GM04504 (cell line): ENCODE measurements at places on chromosomes 11 and 22.

DNA sequence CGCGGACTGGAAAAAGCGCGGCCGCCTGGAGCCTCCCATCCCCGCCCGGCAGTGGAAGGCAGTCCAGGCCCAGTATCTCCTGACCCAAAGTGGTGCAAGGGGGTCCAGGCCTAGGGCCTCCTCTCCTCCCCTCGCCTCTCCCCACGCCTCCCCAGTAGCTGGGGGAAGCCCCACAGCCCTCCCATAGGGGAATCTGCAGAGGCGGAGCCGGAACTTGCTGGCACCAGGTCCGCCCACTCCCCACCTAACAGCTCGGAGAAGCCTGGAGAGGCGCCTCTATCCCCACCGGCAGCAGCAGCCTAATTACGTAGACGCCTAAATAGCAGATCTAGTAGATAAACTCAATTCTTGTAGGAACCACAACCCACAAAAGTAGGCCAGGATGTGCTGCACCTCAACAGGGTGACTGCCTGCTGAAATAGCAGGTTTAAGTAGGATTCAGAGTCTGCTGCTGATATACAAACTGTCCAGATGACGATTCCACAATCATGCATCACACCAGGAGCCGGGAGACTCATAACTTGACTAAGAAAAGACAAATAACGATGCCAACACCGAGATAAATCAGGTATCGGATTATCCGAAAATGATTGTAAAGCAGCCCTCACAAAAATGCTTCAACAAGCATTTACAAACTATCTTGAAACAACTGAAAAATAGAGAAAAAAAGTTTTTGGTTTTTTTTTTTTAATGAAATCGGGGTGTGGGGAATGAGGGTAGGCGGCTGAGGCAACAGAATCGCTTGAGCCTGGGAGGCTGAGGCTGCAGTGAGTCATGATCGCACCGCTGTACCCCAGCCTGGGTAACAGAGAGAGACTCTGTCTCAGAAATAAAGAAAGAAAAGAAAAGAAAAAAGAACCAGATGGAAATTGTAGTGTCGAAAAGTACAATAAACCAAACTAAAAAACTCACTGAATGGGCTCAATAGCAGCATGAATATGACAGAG, 11.4 kb upstream of the BRD1 start:
- DNase-seq, result no peak

- DNase-seq, result peak; percentile 39
These were observed 41.0 kb upstream of the EIF3D start for GRCh38 chr22:36569999-36570398.

DNA sequence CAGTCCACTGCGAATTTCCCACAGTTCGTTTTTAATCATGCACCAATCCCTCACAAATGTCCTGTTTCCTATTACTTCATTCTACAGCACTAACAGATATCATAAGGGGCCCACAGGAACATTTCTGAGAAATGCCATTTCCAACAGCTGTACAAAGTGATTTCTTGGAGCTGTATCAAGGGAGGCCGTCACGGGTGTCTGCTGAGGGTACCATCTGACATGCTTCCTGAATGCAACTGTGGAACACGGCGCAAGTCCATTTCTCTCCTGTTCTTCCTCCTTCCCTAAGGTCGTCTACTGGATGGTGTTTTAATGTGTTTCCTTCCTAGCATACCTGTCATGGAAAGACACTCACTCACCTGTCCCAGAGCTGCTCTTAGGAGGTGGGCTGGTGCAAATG, 320.7 kb downstream of the LARGE1 start:
- no peak for DNase-seq

GRCh38 chr22:47337161-47337621, 574.7 kb downstream of the TBC1D22A start:
- DNase-seq, result peak; percentile 72

- no peak for DNase-seq
These were observed 204.4 kb upstream of the SORL1-AS1 start for GRCh38 chr11:121657146-121657545.

DNA sequence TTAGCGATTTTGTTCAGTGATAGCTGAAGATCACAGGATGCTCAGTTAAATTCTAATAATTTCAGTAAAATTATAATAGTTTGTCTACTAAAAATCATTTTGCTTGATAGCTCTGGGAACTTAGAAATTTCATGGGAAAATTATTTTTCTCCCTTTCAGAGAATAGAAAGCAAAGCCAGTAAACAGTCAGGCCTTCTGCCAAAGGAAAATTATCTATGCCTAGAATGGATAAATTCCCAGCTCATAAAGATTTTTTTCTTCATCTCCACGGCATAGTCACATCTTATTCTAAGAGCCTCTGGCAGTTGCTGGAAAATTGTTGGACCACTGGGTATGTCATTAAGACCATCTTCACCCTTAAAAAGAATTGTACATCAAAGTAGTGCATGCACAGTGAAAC, 169.6 kb upstream of the ANO3 start:
- no peak for DNase-seq

DNA sequence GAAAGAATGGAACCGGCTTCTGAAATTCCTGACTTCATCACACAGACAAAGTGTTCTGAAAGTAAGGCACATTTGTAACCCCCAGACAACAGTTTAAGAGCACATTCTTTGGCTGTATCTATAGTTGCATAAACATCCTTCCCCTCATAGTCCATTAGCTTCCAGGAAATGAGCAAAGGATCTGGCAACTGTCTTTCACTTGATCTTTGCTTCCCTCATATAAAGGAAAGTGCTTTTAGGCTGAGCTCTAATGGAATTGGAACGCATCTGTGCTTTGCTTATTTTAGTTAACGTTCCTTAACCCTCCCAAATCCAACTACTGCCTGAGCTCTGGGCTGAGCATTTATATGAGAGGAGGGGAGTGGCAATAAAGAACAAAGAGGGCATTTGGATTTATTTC, 76.9 kb upstream of the API5 start:
- no peak for DNase-seq

DNA sequence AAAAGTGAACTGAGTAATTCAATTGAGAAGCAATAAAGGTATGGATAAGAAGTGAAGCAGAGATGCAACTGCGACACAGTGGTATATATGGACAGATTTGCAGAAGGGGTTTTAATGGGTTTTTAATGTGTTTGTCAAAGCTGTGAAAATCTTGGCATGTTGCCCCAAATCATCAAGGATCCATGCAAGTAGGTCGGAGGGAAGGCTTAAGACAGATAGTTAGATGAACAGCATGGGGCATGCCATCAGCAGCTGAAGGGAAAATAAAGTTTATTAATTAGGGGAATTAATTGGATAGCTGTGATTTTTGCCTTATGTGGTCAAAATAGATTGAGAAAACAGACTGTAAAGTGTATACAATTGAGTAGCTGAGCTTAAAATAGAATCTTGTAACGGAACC, 840.1 kb downstream of the JRKL start:
- DNase-seq, result no peak

DNA sequence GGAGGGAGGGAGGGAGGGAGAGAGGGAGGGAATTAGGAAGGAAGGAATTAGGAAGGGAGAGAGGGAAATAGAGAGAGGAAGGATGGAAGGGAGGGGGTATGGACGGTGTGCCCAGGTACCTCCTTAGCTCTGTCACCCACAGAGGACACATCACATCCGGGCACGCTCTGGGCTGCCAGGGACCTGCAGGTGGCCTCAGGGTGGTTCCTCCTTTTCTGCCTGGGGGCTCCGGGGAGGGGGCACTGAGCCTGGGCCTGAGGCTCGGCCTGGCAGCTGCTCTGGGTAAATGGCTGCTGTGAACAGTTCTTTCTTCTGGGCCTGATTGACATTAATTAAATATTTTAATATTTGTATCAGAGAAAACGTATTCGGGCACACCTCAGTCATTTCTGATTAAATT, 733.5 kb downstream of the BRD1 start:
- DNase-seq, result no peak

DNA sequence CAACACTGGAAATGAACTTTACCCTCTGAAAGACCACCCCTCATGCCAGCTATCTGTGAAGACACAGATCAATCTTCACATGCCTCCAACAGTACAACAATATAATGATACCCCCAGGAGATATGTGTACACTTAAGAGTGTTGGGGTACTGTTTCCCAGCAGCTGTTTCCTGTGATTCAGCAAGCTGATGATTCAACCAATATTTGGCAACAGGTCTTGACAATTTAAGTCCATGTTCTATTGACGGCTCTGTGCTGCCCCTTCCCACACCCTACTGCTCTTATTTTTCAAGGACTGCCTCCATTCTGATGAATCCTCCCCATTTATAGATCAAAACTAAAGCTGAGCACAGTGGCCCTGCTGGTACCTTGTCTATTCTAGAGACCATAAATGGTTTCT, 6.6 kb downstream of the SNX19 start:
- DNase-seq, result peak; percentile 17

DNA sequence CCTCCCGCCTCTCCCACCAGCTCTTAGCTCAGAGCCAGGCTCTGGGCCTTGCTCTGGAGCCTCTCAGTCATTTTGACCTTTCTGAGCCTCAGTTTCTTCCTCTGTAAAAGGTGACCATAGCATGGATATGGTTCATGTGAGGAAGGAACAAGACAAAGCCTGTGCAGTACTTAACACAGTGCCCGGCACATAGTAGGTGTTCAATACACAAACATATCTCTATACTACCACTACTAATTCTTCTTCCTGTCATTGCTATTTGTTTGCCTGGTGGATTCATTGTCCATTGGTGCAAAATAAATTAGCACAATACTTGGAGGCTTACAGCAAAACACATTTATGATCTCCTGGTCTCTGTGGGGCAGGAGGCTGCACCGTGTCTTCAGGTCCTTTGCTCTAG, 21.6 kb upstream of the MPPED1 start:
- DNase-seq, result no peak

DNA sequence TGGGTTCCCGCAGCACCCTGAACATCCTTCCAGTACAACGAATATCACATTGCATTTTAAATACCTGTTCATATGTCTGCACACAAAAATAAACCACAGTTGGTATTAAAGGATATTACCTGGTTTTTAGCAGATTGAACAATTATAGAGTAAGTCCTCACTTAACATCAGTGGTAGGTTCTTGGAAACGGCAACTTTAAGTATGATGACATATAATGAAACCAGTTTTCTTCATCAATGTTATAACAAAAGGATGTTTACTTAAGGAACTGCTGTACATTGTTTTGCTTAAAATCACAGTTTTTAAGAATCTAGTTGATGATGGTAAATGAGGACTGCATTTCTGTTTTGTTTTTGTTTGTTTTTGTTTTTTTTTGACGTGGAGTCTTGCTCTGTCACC, 28.0 kb downstream of the TRIM66 start:
- DNase-seq, result no peak

GRCh38 chr22:49540084-49540912, 287.4 kb downstream of the BRD1 start:
- no peak for DNase-seq

DNA sequence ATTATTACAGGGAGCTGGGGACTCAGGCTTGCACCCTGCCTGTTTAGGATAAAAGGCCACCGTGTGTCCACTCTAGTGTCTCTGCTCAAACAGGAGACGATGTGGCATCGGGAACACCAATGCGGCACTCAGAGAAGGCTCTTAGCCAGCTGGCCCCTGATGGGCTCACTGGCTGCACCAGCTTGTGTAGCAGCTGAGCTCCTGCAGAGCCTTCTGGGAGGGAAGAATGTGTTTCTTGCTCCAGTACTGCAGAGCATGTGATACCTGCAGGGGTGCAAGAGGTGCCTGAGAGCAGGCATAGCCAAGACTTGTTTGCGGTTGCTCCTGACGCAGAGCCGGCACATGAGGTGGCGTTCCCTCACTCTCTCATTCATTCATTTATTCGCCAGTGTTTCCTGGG, 44.4 kb upstream of the KCNQ1OT1 start:
- DNase-seq, result no peak

GRCh38 chr11:46936138-46937110, at the start of gene CSTPP1:
Gene CSTPP1, plus strand, starts transcription at chr11:46936761. Its CDS starts 45 bp downstream, at chr11:46936806.
- peak; percentile 85 for DNase-seq

- DNase-seq, result peak; percentile 27
These were observed 321.2 kb downstream of the GUCY1A2 start for GRCh38 chr11:106697058-106697457.

GRCh38 chr11:57429946-57430345, 3.0 kb upstream of the SLC43A3 start:
- DNase-seq, result no peak

GRCh38 chr11:14577835-14578529, 57.8 kb upstream of the PSMA1 start:
- DNase-seq, result no peak

DNA sequence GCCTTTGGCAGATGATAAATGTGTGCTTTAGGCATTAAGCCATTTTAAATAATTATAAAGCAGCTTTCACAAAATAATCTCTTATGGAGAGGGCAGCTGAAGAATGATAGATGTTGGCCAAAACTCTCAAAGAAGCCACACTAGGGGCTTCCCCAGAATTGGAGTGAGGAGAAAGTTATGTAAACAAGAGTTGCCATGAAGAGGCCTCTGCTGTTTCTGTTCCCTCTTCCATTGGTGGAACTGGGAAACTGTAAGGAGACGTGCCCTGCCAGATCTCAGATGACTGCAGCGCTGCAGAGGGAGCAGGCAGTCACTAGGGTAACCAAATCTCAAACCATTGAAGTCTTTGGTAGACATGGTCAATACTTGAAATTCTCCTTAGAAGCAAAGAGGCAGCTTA, 19.4 kb upstream of the APLP2 start:
- DNase-seq, result no peak

DNA sequence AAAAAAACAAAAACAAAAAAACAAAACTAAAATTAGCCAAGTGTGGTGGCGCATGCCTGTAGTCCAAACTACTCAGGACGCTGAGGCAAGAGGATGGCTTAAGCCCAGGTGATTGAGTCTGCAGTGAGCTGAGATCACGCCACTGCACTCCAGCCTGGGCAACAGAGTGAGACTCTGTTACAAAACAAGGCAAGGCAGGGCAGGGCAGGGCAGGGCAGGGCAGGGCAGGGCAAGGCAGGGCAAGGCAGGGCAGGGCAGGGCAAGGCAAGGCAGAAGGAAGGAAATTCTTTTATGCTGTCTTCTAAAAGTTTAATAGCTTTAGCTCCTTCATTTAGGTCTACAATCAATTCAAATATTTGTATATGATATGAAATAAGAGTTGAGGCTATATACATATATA, 50.1 kb upstream of the RASSF10 start:
- no peak for DNase-seq

DNA sequence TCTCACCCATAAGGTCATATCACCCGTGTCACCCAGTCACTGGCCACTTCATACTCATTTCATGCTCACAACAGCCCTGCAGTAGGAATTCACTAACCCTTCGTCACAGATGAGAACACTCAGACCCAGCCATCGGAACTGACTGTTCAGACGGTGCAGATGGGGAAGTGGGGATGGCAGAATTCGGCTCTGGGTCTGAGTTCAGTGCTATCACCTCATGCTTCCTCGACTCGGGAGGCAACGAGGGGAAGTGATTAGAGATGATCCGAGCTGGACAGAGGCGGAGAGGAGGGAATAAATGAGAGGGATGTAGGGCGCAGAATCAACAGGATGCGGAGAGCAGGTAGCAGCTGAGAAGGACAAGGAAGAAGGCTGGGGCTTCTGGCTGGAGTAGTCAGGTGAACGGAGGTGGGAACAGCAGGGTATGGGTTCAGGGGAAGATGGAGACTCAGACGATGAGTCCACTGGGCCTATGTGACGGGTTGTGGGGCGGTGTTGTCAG, 4.7 kb downstream of the B3GNT6 start:
- no peak for DNase-seq
